Activated T-helper 1 cell treated with anti-CD3 and anti-CD28 coated beads, Interleukin-2, amount 50 U/mL, for 16 hours (primary cell): ENCODE measurements at places on chromosomes 4 and X.

GRCh38 chr4:71524756-71525155, 185.9 kb downstream of the SLC4A4 start:
- DNase-seq = no peak

DNA sequence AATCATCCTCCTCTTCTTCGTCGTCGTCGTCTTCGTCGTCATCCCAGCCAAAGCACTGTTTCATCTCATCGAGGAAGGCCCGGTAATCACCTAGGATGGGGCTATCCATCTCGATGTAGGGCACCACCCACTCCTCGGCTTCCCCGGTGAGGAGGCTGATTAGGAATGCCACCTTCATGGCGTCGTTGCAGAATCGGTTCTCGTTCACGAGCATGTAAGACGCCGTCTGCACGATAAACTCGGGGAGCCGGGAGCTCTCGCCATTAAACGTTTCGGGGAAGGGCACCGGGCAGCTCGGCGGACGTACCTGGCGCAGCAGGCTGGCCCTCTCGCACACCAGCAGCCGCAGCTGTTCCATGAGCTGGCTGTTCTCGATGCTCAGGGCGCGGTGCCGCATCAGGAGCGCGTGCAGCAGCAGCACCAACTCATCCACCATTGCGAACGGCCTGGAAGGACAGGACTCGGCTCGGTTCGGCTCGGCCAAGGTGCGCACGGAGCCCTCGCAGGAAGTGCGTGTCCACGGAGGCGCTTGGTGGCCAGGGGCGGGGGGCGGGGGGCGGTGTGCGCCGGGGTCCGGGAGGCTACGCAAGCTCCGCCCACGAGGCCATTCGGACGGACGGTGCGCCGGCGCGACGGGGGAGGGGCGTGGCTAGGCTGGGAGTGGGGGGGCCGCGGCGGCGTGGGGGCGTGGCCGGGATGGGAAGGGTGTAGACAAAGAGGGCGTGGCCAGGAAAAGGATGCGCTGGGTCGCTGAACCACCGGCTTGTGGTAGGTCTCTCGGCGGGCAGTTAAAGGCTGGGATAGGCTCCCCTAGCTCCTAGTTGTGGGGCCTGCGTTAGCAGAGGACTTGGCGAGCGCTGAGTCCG, at the start of gene LDOC1:
TSS of gene LDOC1 (minus strand) at position 544 of the 866 bp plus-strand sequence. CDS start at position 436, 108 bp downstream.
- peak; percentile 65 for DNase-seq

GRCh38 chr4:38894322-38894982, 26.8 kb downstream of the FAM114A1 start:
- no peak for DNase-seq

DNA sequence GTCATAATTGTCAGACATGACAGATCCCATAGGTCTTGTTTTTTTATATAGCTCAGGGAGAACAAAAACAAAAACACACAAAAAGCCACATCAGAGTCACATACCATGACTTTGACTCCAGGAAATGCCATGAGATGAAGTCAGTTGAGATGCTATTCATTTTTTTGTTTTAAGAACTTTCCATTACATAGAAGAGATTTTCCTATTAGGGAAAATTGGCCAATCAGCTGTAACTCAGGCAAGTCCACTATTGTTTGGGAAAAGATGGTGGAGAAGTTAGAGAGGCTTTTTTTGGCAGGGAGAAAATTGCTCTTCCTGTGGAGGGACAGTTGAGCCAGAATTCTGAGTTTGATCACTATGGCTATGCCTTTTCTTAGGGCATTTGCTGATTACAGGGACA, 72.6 kb downstream of the SMARCA5 start:
- no peak for DNase-seq

- no peak for DNase-seq
These were observed 65.3 kb downstream of the CLCN5 start for GRCh38 chrX:49987651-49988050.

DNA sequence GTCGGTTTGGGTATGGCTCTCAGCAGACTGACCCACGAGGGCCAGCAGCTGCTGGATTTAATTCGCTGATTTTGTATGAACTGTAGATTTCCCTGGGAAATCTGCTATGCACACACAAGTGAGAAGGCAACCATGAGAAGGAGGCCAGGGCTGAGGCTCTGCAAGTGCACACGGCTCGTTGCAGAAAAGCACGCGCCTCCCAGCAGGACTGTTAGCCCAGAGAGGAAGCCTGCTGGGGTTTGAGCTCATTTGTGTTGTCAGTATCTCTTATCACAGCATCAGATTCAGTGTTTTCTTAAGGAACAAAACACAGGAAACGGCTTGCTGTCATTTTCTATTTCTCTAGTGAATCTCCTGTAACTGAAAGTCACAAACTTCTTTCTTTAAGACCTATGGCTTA, 296.2 kb upstream of the FAT1 start:
- no peak for DNase-seq

- no peak for DNase-seq
These were observed 52.1 kb downstream of the HS3ST1 start for GRCh38 chr4:11376571-11376970.

DNA sequence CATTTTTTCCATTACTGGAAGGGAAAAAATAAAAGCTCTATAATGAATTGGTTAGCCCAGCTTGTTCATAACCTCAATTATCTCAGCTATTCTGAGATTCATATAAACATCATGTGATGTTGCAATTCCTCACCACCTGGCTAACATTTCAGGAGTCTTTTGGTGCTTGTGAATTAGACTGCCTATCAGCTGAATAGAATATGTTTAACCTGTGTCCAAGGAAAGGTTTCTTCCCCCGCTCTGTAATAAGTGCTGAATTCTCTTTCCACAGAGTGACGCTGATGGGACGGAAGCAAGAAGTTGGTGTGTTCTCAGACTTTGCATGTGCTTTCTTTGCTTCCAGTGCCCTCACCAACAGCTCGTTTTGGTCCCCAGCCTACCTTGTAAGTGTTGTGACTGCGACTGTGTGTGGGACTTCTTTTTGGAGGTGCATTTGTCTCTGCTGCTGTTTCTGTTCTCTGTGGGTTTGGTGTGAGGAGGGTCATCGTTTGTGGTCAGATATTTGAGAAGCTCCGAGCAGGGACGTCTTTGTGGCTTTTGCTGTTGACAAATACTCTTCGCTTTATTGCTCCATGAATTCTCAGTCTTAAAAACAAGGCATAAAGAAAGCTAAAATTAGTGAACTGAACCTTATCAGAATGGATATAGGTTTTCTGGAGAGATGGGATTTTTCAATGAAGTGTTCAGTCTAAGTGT, 61.7 kb downstream of the PPARGC1A start:
- no peak for DNase-seq

DNA sequence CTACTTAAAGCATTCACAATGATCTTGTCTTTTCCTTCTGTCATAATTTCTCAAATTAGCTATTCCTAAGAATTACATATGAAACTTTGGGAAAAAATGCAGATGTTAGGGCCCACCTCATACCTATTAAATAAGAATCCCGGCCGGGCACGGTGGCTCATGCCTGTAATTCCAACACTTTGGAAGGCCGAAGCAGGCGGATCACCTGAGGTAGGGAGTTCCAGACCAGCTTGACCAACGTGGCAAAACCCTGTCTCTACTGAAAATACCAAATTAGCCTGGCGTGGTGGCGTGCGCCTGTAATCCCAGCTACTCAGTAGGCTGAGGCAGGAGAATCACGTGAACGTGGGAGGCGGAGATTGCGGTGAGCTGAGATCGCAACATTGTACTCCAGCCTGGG, 158.4 kb upstream of the TLL1 start:
- DNase-seq = no peak

GRCh38 chr4:144740316-144740715, 94.4 kb downstream of the HHIP start:
- no peak for DNase-seq

GRCh38 chr4:80140194-80140593, 57.1 kb upstream of the PRDM8 start:
- no peak for DNase-seq

DNA sequence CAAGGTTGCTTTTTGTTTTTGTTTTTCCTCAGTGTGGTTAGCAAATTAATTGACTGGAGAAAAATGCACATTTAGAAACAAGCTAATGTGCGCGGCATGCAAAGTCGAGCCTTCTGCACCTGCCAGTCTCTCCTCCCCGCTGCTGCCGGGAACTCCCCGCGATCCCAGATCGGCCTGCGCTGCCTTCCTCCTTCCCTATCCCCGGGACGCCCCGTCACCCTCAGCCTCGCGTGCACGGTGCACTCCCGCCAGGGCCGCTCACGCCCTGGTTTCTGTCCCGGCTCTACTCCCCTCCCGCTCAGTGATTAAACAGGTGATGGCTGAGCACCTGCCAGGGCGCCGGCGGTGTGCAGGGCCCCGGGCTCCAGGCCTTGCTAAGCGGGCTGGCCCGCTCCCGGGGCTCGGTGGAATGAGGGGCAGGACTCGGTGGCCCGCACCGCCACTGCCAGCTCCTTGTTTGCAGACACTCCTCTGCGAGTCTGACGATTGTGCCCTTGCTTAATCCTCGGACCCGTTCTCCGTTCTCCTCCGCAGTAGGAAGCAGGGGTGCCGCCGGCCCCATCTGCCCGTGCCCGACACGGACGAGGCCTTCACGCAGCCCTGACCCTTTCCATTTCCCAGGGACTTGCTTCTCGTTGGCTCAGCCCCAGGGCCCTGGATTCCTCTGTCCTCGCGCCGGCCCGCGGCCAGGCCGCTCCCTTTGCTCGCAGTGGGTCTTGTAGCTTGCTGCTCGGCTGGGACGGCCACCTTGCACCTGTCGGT, 143.4 kb downstream of the TRIML1 start:
- DNase-seq = no peak

DNA sequence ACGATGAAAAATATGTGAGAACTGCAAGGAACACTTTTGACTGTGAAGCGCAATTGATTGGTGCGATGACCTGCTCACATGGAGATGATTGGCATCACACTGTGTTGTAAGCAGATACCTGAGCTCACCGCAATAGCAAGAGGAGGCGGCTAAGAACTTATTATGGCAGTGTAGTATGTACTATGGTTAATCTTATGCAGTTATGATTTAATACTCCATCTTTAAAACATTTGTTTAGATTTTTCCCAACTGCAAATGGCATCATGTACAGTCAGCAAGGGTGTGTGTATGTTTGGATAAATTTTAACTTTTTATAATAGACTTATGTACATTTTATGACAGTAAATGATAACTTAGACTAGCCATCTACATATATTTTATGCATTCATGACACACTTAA, 25.5 kb downstream of the PRIMPOL start:
- no peak for DNase-seq

DNA sequence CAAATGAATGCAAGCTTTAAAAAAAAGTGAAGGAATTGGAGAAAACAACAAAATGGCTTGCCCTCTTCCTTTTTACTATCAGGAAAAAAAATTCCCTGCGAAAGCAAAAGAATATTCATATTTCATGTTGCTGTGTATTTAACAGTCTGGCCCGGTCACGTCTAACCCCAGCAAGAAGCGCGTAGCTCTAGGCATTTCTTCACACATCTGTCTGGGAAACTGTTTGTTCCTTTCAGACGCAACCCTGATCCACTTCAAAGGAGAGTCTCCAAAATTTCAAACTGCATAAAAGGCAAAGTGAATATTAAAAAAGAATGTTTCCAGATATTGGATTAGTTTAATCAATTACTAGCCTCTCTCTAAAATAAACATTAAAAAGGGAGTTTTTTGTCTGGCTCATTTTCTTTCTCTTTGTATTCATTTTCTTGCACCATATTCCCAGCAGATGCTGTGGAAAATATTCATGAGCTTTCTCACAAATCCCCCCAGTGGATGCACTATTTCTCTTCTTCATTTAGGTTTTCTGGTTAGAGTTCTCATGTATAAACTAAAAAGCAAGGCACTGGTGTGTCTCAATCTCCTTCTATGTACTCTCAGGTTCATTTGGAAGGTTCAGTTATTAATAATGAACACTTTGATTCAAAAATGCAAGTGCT, 145.3 kb downstream of the MID1 start:
- no peak for DNase-seq

GRCh38 chr4:52661966-52662690, 3.0 kb upstream of the USP46 start:
- DNase-seq = no peak

GRCh38 chrX:3271834-3272186, 74.6 kb downstream of the MXRA5 start:
- DNase-seq = no peak

GRCh38 chrX:101658661-101659491, 774 bp downstream of the ARMCX2 start:
- peak; percentile 18 for DNase-seq

DNA sequence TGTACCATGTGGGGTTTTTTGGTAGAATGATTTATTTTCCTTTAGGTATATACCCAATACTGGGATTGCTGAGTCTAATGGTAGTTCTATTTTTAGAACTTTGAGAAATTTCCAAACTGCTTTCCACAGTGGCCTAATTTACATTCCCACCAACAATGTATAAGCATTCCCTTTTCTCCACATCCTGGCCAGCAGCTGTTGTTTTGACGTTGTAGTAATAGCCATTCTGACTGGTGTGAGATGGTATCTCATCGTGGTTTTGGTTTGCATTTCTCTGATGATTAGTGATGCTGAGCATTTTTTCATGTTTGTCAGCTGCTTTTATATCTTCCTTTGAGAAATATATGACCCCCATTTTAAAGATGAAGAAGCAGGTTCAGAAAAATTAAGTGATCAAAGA, 153.7 kb downstream of the CBR4 start:
- DNase-seq = no peak
